ENCODE measurements at places on chromosomes 5 and 9. TPM values are rescaled to one million over a fixed set of nuclear protein-coding genes. Genes with fewer than 3 reads are reported as not detected.

The NR2F1 gene
- 30.5 TPM for total RNA-seq

The HINT1 gene
- total RNA-seq = 258 TPM

The STKLD1 gene
- total RNA-seq = 0.44 TPM

The COX7C gene
- total RNA-seq = 216 TPM

The PRR16 gene
- total RNA-seq = not detected

GRCh38 chr5:179874136-179874535 is 15.5 kb upstream of the MRNIP start:
- no peak for DNase-seq

DNA sequence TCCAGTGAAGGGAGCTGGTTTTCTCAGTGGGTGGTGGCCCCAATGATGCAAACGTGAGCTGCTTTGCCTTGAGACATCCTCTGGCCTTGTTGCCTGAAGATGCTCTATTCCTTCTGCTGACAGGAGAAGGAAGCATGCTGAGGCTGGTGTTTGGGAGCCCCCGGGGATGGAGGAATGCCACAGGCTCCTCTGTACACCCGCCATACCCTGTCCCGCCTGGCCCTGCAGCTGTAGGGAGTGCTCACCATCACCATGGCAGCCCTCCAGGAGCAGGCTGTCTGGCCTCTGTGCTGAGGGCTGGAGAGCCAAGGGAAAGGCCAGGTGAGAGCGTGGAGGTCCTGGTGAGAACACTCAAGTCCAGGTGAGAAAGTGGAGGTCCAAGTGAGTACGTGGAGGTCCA is 134.4 kb downstream of the MRPL36 start:
- DNase-seq = no peak

DNA sequence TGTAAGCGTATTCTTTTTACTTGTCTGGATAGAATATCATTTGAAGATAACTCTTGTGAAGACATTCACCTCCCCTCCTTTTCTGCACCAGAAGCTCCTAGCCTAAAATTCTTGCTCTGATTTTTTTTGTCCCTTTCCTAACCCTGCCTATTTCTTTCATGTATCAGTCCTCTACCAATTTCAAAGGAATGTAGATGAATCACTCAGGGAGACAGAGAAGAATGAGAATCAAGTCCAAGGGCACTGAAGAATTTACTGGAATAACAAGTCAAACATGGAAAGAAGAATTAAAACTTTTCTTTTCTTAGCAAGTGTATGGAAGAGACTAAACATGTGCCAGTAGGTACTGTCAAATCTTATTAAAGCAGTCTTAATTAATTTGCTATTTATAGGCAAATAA is 618.7 kb downstream of the DNAH5 start:
- DNase-seq = no peak

- no peak for DNase-seq
Measured at GRCh38 chr5:167971706-167972105, 319.7 kb upstream of the WWC1 start.

DNA sequence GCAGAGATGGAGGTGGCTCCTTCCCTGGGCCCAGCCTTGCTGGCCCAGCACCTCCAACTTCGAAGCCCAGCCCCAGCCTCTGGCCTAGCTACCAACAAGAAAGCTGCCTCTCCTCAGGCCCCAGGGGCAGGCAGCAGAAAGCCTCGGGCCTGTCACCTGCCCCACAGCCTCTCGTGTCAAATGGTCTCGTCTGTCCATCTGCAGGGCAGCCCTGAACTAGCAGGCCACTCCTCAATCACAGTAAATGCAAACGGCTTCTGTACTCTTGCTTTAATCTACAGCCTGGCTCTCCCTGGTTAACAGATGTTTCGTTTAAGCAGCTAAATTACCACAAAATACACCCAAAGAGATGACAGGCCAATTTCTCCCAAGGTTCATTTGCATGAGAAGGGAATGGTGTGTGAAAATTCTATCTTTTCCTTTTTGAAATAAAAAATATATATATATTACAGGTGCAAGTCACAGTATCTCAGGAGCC is 21.5 kb downstream of the VAV2 start:
- no peak for DNase-seq

DNA sequence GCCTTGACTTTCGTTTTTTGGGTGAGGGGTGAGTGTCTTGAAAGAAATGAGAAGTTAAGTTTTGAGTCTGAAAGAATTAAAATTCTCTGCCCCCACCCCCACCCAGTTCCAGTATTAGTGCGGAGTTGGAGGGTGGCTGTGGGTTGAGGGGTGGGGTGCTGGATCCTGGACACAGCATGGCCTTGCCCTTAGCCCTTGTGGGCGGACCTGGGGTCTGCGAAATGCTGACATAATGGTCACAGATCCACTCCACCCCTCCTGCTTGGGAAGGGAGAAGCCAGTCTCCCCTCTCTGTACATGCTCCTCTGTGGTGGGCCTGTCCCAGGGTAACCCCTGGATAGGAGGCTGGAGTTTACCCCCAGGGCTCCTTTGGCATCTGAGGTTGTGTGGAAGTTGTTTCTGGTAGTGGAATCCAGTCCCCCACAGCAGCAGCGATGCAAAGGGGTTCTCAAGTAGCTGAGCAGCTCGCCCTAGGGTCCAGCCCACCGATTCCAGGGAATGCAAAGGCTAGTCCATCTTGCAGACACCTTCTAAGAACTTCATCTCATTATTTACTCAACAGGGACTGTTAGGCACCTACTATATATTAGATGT is 42.8 kb upstream of the TCF7 start:
- no peak for DNase-seq

GRCh38 chr5:178474562-178475184 is 115.5 kb downstream of the COL23A1 start:
- DNase-seq = no peak

DNA sequence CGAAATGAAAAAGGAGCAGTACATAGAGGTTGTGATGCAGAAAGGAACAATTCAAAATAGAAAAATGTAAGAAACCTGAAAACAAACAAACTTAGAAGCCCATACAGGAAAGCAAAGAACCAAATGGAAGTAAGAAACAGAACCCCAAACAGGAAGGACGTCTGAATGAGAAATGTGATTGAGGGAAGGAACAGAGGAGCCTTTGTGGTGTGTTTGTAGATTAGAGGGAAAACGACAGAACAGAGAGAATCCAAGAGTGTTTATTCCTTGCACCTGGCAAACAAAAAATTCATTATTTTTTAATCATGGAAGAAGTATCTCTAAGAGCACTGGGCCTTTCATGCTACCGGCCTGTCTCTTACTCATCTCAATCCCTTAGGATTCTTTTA is 67.8 kb upstream of the ZSWIM6 start:
- no peak for DNase-seq

- DNase-seq = no peak
Measured at GRCh38 chr9:137689745-137690529, 71.1 kb downstream of the EHMT1 start.

DNA sequence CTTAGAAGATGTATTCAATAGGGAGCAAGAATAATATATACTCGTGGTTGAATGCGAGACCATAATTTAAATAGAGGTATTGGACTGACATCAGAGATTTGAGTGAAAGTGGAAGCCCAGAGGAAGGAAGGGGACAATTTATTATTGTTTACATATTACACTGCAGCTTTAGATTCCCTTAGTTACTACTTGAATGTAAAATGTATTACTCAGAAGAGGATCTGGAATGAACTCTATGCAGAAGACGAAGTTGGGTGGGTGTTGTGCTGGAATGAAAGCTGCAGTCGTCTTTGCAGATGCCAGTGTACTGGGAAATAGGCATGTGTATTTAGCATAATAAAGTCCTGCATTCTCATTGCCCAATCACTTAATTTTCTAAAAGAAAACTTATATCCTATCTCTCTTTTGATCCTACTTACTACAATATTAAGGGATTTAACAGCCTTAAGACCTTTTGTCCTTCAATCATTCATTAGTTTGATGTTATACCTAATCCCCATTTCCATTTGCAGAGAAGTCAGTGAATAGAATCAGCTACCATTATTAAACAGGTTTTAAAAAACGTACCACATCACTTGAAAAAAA is 570.7 kb upstream of the WWC1 start:
- no peak for DNase-seq

- peak; percentile 14 for DNase-seq
Measured at GRCh38 chr9:14051419-14051818, 262.5 kb downstream of the NFIB start.

All from lung microvascular endothelial cell (primary cell).